ENCODE measurements at places on chromosomes 2 and 18.

- no peak for DNase-seq
Measured at GRCh38 chr18:3153107-3153704, 66.6 kb downstream of the MYOM1 start.

- no peak for DNase-seq
Measured at GRCh38 chr18:42392416-42392815, 437.4 kb downstream of the PIK3C3 start.

DNA sequence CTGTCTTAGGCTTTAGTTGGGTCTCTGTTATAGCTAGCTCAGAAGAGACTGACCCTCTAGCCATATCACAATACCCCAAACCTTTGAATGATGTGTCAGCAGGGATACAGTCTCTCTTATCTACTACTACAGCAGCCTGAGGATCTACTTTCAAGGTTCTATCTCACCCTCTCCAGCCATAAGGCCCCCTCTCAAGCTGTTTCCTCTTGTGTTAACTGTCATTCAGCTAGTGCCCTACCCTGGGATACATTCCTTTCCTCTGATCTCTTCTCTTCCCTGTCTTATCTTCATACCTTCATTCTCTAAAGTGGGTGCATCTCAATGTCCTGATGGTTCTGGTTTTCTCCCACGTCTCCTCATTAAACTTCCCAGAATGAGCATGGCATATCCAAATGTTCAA, 434.7 kb downstream of the NRXN1 start:
- no peak for DNase-seq

GRCh38 chr2:218734190-218734975, 23.7 kb downstream of the TTLL4 start:
- no peak for DNase-seq

GRCh38 chr18:9829397-9829712, 56.4 kb upstream of the TXNDC2 start:
- no peak for DNase-seq

DNA sequence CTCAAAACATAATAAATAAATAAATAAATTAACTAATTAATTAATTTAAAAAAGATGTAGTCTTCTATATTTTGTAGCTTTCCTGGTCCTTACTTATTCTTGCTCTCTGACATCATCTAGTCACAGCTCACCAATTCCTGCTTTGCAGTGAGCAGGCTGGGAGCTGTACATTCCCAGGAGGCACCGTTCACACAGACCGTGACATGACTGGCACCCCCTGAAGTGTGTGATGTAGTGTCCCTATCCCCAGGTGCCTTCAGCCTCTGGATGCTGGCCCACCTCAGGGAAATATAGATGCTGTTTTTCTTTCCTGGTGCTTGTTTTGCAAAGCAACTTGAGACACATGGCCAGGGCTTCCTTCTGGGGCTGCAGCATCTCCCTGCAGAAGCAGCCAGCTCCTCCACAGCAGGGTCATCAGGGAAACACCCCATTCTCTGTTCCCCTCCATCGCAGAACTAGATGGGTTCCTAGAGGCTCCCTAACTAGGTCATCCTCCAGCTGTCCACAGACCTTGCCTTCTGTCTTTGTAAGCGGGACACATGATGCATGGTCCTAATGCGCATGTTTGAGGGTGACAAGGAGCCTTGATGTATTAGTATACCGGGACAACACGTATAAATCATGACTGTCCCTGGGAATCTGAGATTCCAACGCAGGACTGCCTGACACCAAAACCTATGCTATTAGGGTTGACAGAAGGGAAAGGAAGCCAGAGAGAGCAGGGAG, 76.4 kb downstream of the RHOB start:
- no peak for DNase-seq

- DNase-seq = no peak
Measured at GRCh38 chr2:132446444-132446843, 29.8 kb downstream of the GPR39 start.

GRCh38 chr2:161481619-161482018, 65.5 kb downstream of the TBR1 start:
- no peak for DNase-seq

GRCh38 chr2:224937887-224938286, 104.4 kb downstream of the DOCK10 start:
- DNase-seq = no peak

GRCh38 chr18:72433756-72434155, 110.4 kb downstream of the CBLN2 start:
- DNase-seq = no peak

All from AG04449 (cell line).